ENCODE measurements at places on chromosomes 1 and 21. TPM values are rescaled to one million over a fixed set of nuclear protein-coding genes. Genes with fewer than 3 reads are reported as not detected.

DNA sequence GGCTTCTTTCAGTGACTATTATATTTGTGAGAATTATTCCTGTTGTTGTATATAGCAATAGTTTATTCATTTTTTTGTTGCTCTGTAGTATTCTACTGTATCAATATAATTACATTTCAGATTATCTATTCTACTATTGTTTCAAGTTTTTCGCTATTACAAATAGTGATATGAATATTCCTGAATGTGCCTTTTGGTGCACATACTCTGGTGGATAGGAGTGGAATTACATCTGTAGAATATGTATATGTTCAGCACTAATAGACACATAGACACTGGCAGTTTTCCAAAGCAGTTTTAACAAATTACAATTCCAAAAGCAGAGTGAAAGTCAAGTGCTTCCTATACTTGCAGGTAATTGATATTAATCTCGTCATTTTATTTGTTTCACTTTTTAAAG lies 696.2 kb upstream of the PRMT6 start:
- no peak for DNase-seq

DNA sequence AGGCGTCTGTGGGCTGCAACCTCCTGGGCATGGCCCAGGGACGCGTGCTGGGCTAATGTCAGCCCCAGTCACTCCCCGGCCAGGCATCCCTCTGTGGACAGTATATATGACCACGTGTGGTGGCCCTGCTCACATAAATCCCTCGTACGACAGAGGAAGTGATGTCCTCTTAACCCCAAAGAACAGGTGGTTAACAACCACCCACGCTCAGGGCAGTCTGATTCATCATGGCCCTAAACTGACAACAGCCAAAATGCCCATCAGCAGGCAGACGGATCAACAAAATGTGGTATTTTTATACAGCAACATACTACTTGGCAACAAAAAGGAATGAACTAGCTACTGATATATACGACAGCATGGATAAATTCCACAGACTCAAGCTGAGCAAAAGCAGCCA lies 51.0 kb downstream of the ECE1 start:
- DNase-seq = no peak

- peak; percentile 66 for DNase-seq
Measured at GRCh38 chr1:116982319-116983004, 19.1 kb upstream of the CD101 start.

GRCh38 chr1:59979666-59980065 lies 53.1 kb upstream of the CYP2J2 start:
- no peak for DNase-seq

DNA sequence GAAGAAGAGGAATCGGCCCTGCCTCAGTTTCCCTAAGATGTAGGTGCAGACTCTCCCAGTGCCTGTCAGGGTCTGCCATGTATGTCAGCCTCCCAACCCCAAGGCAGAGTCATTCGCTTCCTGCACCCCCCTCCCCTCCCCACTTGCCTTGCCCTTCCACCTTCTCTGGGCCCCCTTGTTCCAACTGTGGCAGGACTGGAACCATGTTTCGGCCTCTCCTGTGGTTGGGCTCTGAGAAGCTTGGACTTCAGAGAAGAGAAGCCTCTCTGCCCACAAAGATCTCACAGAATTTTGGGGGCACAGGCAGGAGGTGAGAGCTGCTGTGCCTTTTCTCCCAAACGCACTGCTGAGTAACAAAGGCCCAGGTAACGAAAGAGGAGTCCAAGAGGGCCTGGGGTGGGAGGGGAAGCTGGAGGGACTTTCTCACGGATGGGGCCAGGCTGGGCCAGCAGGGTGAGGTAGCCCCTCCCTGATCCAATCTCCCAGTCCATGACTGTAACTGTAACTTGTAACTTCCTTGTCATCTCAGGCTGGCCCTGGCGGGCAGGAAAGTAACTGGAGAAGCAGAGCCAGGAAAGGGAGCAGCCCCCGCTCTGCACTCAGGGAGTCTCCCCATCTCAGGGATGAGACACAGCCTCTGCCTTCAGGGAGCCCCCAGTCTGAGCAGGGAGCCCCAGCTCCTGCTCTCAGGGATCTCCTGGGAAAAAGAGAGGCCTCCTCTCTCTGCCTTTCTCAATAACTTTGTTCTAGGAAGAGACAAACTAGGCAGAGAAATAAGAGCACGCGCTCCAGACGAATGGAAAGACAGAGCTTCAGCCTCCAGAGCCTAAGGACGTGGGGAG lies 11.3 kb downstream of the CRABP2 start:
- DNase-seq = no peak

DNA sequence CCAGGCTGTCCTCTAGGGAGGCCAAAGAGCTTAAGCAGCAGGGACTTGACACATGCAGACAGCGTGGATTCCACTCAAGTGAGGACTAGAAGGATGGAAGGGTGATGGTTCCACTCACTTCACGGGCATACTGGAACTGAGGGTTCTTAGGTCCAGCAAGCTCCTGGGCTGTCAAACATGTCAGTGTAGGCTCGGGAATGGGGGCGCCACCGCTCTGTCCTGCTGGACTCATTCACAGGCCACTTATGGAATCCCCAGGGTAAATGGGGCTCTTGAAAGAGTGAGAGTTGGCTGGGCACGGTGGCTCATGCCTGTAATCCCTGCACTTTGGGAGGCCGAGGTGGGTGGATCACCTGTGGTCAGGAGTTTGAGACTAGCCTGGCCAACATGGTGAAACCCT lies 27.7 kb upstream of the CSF3R start:
- no peak for DNase-seq

- DNase-seq = no peak
Measured at GRCh38 chr1:3669421-3669821, 17.1 kb downstream of the TP73 start.

DNA sequence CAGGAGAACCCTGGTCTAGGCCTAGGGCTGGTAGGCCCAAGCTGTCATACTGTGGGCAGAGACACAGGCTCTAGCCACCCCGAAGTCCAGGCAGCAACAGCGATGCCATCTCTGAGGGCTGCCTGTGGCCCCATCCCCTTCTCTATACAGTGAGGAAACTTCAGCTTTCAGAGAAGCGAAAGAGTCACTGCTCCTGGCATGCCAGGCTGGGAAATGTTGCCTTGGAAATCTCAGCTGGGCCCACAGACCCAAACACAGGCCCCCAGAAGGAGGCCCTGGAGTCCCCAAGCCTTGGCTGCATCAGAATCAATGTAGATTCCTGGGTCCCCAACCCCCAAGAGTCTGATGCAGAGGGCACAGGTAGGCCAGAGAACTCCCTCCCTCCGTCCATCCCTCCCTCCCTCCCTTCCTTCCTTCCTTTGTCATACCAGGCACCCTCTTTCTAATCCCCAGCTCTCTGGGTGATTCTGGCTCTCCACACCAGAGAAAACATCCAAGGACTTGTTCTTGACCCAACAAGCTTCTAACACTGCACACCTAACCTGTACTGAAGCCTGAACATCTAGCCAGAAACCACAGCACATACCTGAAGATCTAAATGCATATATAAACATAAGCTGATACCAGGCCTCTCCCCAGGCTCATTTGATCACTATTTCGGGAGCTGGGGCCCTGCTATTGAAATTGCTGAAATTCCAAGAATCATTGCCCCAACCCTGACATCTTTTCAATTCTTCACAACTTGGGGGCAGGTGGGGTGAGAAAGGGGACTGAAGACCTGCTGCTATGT lies 143.2 kb upstream of the EDN2 start:
- peak; percentile 19 for DNase-seq

DNA sequence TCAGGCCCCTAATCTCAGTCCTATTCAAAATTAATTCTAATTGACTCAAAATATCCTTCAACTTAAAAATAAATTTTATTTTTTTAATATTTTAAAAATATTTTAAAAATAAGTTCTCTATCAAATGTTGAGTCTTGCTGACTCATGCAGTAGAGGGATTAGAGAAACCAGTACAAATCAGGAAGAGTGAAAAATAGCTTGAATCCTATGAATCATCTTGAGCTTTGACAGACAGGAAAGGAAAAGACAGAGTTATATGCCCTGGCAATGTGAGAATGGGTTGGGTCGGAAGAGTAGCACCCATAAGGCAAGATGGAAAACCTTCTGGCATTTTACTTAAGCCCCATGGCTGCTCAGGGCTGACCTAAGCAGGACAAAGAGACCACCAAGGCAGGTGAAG lies 346.6 kb upstream of the RUNX1 start:
- no peak for DNase-seq

- no peak for DNase-seq
Measured at GRCh38 chr1:31398246-31398645, 14.8 kb upstream of the SERINC2 start.

DNA sequence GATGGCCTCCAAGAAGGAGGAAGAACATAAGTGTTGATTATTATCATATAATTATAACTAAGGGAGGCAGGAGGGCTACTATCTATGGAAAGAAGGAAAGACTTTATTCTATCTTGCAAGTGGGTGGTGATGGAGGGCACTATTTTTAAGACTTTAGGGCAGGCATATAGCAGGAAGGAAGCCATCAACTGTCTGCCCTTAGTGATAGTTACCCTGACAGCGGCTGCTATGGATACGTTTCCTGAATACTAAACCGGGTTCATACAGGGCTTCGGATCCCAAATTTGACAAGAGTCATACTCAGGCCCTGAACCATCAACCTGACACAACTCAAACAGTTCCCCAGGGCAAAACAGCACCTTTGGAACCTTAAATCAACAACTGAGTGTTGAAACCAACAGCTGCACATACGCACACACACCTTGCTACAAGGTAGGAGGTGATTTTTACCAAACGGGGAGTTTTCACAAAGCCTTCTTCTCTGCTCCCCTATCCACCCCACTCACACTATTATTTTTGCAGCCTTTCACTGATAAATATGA lies 397.2 kb downstream of the OMA1 start:
- DNase-seq = peak; percentile 54

GRCh38 chr1:36516372-36517010 lies 33.8 kb upstream of the CSF3R start:
- DNase-seq = peak; percentile 56

GRCh38 chr1:65048335-65048734 lies 82.0 kb upstream of the JAK1 start:
- DNase-seq = no peak

DNA sequence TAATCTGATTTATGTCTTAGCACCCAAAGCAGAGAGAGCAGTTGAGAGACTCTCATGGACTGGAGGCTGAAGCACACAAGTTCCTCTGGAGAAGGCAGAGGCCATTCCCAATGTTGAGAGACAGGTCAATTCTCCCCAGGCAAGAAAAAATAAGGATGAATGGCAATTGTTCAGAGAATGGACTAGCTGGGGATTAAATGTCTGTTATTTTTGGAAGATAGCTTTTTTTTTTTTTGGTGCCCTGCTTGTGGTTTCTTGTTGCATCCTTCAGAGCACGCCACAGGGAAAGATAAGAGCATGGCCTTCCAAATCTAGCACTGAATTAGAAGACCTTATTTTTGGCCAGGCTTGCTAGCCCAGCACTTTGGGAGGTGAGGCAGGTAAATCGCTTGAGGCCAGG lies 65.6 kb upstream of the ERRFI1 start:
- no peak for DNase-seq

DNA sequence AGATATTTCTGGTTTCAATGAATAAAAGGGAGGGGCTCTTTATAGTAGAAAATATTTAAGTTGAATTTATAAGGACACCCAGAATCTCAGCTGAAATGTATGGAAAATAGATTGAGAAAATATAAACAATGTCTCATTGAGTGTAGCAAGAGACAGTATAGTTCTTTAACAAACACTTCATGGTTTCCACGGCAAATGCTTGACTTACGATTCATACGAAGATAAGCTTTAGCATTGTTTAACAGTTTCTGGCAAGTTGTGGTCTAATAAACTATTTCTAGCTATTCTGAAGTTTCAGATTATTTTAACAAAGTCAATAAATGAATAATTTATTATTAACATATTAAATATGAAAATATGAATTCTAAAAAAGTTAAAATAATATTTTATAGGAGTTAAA lies 1419.4 kb downstream of the KCNT2 start:
- no peak for DNase-seq

- DNase-seq = no peak
Measured at GRCh38 chr21:46489800-46490199, 31.1 kb downstream of the DIP2A start.

DNA sequence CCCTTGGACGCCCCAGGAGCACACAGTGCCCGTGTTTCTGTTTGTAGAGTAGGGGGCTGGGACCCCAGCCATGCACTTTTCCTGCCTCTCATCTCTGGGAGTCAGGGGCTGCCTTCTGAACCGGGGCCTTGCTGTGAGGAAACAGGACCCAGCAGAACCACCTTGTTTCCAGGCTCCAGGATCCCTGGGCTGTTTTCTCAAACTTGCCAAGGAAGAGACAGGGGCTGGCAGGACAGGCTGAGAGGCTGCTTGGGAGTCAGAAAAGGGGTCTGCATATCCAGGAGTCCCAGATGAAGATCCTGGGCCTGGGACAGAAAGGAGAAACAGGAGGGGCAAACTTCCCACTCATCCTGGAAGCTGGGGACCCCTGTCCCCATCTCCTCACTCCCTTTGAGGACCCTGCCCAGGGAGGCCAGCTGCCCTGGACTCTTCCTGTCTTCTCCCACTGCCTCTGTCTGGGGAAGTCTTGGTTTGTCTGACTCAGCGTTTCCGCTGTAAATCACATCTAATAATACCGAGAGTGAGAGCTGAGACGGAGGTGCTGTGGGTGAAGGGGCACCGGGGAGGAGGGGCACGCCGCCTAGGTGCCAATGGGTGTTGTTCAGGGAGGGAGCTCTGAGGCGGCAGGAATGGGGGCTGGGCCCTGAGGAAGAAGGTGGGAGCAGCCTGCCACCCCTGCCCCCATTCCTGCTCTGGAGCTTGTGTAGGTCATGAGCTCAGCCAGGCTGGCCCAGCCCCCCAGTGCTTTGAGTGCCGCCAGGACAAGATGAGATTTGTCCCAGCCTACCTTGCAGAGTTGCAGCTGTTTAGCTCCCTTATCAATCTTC lies 16.7 kb downstream of the POU3F1 start:
- DNase-seq = no peak

Gene KLHDC7A
- total RNA-seq = 8.7 TPM

Gene NBPF20
- 10.0 TPM for total RNA-seq

Gene TTC22
- 4.4 TPM for total RNA-seq

Gene CRYZL1
- 10.4 TPM for total RNA-seq

Gene PEX19
- total RNA-seq = 82.5 TPM
